Urothelium cell line (cell line): ENCODE measurements at places on chromosomes 1 and 21.

DNA sequence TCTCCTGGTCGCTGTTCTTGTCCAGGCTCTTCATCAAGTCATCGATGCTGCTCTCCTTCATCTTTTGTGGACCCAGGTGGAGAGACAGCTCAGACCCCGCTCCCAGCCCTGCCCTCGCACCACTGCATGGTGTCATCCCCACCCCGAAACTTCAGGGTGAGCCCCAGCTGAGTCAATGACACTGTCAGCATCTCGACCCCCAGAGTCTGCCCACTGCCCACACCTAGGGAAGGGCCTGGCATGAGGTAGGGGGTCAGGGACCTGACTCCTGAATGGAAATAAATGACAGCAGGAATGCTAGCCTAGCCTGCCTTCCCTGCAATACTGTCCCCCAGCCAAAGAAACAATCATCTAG lies 1.6 kb upstream of the S100A6 start:
- DNase-seq: no peak

DNA sequence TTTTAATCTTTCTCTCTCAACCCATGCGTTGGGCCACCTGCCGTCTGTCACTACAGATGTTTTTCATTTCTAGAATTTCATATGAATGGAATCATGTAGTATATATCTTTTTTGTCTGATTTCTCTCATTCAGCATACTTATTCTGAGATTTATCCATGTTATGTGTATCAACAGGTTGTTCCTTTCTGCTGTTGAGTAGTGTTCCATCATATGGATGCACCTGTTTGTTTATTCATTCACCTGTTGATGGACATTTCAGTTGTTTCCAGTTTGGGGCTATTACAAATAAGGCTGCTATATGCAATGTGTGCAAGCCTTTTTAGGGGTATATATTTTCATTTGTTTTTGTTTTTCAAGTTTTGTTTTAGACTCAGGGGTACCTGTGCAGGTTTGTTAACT lies 9.4 kb upstream of the SLC41A1 start:
- DNase-seq: no peak

- DNase-seq: peak; percentile 83
Observed at GRCh38 chr21:31580866-31581276, 78.6 kb upstream of the SOD1 start.

DNA sequence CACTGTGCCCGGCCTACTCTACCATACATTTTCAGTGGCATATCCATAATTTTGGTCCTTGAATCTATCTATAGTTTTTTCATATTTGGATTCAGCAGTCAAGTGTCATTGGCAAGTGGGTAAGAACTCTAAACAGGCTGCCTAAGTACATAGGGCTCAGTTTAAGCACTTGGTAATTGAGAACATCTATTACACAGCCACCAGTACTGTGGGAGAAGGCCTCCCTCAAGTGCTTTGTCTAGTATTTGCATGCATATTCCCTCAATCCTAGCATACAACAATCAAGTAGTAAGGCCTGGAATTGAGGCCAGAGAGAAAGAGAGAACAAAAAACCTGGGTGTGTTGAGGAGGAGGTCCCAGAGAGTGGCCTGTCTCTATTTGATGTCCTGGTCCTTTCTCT lies 325.2 kb downstream of the USP25 start:
- DNase-seq: no peak

GRCh38 chr1:153509036-153509435 lies 26.8 kb downstream of the S100A6 start:
- no peak for DNase-seq

DNA sequence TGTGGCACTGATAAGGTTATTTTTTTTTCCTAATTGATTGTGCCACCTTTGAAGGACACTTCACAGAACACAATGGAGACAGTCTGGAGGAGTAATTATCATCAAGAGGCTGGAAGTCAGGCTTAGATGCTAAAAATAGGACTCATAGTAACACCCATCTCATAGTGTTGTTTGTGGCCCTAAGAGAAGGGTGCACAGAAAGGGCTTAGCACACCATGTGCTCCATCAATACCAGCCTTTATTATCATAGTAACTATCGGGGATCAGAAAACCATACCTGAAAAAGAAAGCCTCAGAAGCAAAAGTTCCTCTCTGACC lies 11.9 kb downstream of the NIPAL3 start:
- DNase-seq: no peak

GRCh38 chr1:909861-910310 lies 13.8 kb upstream of the SAMD11 start:
- no peak for DNase-seq

GRCh38 chr21:45011911-45012661 lies 62.3 kb upstream of the ADARB1 start:
- peak; percentile 91 for DNase-seq

DNA sequence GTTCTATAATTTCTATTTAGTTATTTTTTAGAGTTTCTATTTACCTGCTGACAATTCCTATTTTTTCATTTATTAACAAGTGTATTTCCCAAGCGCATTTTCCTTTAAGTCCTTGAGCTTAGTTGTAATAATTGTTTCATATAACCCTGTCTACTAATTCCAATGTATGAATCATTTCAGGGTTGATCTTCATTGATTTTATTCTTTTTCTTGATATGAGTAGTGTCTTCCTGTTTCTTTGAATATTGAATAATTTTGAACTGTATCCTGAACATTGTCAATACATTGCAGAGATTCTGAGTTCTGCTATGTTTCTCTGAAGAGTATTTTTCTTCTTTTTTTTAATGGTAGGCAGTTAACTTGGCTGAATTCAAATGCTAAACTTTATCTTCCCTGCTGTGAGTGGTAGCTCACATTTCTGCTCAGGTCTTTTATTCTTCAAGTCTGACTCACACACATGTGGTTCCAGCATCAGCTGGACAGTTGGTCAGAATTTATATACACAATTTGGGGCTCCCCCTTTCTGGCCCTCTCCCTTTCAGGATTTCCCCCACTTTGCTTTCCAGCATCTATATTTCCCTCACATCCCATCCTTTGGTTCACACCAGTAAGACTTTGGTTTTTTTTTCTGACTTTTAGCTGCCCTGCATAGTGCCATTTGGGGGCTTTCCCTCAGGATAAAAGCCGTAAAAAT lies 54.4 kb upstream of the WDR26 start:
- no peak for DNase-seq

- peak; percentile 46 for DNase-seq
Observed at GRCh38 chr1:204419064-204419403, 7.4 kb upstream of the PPP1R15B start.

DNA sequence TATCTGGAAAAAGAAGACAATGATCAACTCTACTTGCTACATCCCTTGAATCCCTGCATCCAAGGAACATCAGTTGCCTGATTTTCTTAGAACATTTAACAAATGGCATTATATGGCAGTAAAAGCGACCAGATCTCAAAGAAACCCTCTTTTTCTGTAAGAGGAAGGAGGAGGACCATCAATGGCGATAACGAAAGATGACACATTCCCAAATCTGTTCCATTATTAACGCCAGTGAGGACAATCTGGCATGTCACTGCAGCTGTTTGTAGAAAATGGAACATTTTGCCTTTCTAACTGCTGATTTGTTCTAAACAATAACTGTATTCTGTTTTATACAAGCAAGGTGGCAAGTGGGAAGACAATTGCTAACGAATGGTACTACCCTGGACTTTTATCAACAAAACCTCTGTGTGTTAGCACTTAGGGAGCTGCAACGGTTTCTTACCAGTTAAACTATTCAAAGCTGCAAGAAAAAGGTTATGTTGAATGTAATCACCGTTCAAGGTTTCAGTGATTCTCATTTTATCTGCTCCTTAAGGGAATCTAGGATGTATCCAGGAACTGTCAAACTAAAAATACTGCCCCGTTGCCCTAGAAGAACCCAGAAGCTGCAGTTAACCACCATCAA lies 251.9 kb downstream of the SDCCAG8 start:
- DNase-seq: no peak

DNA sequence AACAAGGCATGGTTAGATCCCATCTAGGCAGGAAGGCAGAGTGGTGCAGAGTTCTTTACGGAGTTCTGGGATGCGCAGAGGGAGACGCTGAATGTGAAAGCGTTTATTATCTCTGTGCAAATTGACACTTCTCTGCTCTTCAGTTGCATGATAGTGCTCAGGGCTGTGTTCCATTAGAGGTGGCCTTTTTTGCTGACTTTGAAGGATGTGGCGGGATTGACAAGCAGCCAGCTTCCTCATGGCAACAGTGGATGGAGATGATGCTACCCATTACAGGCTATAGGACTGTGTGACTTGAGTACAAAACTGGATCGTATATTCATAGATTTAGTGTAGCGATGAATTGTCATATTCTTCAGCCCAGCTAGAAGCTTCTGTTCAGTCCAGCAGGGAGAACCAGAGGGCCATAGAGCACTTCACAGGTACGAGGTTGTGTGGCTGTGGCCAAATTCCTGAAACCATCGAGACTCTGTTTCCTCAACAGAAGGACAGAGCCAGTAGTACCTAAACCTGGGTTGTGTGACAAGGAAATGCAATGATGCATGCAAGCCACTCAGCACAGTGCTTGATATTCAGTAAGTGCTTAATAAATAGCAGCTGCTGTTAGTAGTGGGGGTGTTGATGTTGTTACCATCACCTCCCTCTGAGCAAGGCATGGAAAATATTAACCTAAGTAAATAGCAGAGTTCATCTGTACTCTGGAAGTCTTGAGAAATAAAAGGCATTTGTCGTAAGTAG lies 430.0 kb upstream of the KAZN start:
- DNase-seq: no peak
